Posterior cingulate gyrus (tissue), 11 donors: ENCODE measurements at places on chromosomes 2 and 18.

DNA sequence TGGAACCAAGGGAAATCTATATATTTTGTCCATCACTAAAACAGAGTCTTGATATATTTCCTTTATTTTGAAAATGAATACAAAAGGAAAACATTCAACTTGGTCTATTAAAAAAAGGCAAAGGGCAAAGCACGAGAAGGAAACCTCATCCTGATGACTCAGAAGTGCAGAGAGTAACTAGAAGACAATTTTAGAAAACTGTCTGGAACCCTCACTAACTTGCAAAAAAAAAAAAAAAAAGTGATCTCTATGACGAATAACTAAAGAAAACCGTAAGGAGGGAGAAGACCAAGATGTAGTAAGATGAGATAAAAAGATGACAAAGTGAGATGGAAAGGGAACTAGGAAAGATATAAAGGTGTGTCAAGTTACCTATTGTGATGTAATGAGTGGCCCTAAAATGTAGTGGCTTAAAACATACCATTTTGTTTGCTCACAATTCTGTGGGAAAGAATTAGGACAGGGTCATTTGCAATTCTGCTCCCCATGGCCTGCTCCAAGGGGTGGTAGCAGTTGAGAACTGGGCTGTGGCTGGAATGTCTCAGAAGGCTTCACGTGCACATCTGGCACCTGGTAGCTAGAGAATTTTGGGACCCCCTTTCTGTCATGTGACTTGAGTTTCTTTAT, 303.0 kb downstream of the DYSF start:
- DNase-seq = no peak

DNA sequence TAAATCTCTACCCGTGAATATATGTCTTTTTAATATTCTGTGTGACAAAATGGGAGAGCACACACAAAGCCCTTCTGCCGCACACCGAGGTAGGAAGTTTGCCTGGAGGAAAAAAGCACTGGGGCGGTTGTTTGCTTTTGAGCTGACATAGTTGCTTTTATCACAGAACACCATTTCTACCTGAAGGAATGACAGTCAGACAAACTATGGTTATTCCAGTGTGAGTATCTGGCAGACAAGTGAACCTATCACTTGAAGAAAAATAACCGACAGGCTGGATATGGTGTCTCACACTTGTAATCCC, 67.6 kb upstream of the SERTAD2 start:
- no peak for DNase-seq

DNA sequence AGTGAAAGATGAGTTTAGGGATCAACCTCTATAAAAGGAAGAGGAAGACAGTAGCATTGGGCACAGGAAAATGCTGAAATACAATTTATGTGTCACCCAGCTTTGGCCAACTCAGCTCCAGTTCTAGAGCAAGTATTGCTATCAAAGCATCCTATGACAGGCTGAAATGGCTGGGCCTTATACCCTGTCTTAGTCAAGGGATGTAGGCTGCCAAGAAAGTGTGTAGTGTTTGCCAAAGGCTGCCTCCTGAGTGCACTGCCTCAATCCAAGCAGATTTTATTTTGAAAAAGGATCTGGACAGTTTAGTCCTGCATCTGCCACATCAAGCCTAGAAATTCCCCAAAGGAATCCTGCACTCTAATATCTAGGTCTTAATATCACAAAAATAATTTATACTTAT, 359.9 kb upstream of the ZC3H15 start:
- DNase-seq = no peak

DNA sequence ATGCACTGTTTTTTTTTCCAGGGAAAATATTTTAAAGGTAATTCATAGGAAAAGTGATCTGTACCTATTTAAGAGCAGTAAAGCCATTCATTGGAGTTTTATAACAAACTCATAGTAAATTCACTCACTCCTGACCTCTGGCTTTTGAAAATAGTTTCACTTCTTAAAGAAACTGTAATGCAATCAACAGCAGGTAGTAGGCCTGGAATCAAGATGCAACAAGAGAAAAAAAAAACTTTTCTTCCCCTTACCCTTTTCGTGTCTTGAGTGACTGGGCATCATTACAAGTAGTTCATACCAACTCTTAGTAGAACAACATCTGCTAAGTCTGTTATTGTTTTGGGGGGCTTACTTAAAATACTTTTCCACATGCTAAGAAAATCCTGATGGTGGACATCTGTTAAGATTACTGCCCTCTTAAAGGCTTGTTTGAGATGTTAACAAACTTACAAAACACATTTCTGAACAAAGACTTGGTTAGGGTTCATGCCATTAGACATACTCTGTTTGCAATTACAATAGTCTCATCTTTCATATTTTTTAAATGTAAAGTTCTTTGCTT, 164.1 kb upstream of the FOSL2 start:
- DNase-seq = no peak

GRCh38 chr2:49861821-49862220, 707.5 kb upstream of the FSHR start:
- DNase-seq = no peak

DNA sequence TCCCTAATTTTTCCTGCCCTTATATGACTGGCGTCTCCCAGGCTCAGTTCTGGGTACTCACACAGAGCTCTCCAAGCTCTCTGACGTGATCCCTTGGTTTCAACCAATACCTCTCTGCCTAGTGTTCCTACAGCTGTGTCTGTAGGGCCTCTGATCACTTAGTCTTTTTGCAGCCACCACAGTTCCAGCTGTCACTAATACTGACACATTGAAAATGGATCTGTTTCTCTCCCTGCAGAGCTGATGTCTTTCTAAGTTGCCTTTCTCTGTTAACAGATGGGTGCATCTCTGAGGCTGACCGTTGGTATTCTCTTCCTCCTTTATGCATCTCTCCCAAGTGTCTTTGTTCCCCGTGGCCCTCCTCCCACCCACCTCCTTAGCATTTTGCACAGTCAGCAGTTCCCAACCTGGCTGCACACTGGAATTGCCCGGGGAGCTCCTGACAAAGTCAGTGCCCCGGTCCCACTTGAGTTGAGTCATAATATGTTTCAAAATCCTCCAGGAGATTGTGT, 62.5 kb downstream of the CERS6 start:
- no peak for DNase-seq

- DNase-seq = no peak
These were observed 500.7 kb downstream of the METTL4 start for GRCh38 chr18:2070631-2071030.

- no peak for DNase-seq
These were observed 102.3 kb upstream of the ZNF521 start for GRCh38 chr18:25454270-25454659.

GRCh38 chr2:151029406-151030157, 232.1 kb downstream of the RBM43 start:
- DNase-seq = no peak

- DNase-seq = no peak
These were observed 539.4 kb upstream of the ID2 start for GRCh38 chr2:8142461-8142860.

- DNase-seq = no peak
These were observed 154.6 kb downstream of the ERBB4 start for GRCh38 chr2:212384027-212384426.

DNA sequence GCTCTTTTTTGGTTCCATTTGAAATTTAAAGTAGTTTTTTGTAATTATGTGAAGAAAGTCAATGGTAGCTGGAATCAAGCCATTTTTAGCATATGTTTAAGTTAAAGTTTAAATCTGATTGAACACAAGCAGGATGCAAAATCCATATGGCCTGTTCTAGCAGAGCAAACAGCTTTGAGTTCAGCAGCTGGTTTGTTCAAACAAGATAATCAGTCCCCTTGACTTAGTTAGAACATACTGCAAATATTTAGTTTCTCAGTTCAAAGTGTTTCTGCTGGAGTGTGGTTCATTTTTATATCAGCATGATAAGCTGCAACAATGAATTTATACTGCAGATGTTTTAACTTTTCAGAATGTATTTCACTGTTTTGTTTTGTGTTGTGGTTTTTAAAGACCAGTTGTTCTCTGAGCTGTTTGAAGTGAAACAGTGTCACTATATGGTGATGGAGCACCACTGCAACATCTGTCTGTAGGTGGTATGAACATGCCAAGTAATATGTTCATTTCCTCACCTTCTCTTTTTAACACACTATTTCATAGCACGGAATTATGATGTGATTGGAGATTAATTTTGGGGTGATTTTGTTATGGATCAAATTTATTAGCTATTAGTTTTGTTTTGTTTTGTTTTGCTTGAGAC, 125.3 kb downstream of the COL4A4 start:
- DNase-seq = no peak

DNA sequence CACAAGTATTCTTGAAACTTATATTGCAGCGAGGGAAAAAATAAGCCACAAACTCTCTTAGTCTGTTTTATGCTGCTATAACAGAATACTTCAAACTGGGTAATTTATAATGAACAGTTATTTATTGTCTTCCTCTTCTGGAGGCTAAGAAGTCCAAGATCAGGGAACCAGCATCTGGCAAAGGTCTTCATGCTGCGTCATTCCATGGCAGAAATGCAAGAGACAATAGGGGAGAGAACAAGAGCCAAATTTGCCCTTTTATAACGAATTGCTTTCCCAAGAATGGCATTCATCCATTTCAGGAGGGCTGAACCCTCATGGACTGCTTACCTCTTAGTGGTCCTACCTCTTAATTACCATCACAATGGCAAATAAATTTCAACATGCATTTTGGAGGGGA, 46.5 kb downstream of the MAPRE2 start:
- DNase-seq = no peak

DNA sequence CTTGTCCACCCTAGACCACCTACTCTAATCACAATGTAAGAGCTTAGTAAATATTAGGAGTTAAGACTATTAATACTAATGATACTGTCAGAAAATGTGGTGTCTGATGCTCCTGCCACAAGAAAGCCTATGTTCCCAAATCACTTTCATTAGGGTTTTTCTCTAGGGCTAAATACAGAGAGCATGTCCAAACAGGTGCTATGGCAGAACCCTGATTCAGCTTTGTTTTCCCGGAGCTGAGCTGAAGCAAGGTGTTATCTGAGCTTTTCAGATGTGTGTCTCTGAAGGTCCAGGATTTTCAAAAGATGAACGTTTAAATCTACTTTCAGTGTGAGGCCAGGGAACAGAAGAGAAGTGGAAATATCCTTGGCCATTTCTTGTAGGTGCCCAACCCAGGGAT, 40.6 kb downstream of the CPO start:
- DNase-seq = no peak

DNA sequence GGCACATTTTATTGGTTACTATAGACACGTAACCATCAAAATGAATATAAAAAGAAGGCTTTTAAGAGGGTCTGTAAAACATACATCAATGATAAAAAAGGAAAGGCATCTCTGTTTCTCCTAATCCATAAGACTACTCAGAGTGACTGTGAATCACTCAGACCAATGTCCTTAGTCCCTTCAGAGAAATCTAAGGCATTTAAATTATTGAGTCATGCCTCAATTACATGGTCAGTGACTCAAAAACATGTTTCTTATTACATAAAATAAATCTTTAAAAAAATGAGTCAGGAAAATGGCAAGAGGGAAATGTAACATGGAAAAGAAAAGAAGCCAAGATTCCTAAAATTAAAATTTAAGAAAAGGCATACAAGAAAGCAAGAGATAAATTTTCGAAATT, 146.6 kb downstream of the ERBB4 start:
- DNase-seq = no peak

- DNase-seq = no peak
These were observed 149.7 kb downstream of the VAPA start for GRCh38 chr18:10063489-10063888.

DNA sequence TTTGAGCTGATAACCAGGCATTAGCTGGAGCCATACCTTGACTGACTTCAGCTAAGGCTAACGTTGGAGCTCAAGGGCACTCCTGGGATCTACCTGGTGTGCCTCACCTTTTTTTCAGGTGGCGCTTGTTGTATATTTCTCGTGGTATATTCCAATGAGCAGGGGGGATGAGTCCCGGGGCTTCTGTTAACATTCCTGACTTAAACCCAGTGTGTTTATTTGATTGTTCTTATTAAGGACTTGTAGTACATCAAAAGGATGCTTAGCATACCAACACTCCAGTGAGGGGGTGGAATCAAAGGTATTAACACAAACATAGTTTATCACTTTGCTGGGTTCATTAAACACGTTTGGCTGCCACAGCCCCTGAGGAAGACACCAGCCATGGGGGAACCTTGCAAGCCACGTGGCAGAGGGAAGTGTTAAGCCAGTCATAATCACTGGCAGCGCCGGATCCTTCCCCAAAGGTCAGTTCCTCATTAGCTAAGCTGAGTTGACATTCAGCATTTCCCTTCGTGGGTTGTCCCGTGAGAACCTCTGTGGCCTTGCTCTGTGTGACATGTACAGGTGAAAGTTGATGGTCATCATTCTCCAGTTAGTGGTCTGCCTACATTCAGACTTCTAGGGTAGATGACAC, 119.5 kb upstream of the MCFD2 start:
- DNase-seq = no peak

DNA sequence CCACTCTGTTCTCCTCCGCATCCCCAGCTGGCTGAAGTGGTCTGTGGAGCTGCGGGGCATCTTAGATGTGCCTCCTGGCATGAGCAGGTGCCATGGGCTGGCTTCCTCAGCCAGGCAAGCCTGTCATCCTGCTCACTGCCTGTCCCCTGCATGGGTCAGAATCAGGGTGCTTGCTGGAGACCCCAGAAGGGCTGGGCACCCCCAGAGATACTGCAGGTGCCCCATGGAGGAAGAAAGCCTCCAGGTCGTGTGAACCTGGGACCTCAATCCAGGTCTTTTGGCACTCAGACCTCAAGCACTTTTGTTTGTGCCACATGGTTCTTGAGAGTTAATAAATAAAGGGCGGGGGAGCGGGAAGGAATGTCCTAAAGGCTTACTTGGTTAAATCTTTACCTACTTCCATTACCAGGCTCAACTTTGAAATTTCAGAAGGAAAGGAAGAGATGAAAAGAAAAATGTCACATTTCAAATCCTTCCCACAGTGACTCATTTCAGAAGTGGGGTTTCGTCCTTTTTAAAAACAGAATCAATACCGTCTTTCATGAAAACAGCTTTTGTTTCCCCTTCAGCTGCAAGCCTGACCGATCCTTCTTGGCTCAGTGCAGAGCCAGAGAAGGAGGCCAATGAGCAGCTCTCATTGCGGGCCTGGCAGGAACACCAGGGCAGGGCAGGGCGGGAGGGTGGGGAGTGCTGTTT, 69.9 kb downstream of the RHOB start:
- DNase-seq = peak; percentile 71
